Stimulated activated CD8-positive, alpha-beta memory T cell treated with anti-CD3 and anti-CD28 coated beads, Interleukin-7, amount 100 ng/mL, for 1 hour (primary cell): ENCODE measurements at places on chromosomes 1 and 21.

- no peak for DNase-seq
These were observed 41.8 kb downstream of the RUNX1 start for GRCh38 chr21:35007348-35007747.

- no peak for DNase-seq
These were observed 79.2 kb downstream of the OLIG1 start for GRCh38 chr21:33149181-33149580.

GRCh38 chr1:187645651-187646050, 816.9 kb downstream of the PLA2G4A start:
- DNase-seq = no peak

- DNase-seq = no peak
These were observed 13.2 kb downstream of the MYBPH start for GRCh38 chr1:203162403-203162802.

GRCh38 chr1:24289937-24290595, 29.1 kb upstream of the GRHL3 start:
- DNase-seq = no peak

- DNase-seq = no peak
These were observed 8.8 kb downstream of the NCMAP start for GRCh38 chr1:24564695-24565094.

DNA sequence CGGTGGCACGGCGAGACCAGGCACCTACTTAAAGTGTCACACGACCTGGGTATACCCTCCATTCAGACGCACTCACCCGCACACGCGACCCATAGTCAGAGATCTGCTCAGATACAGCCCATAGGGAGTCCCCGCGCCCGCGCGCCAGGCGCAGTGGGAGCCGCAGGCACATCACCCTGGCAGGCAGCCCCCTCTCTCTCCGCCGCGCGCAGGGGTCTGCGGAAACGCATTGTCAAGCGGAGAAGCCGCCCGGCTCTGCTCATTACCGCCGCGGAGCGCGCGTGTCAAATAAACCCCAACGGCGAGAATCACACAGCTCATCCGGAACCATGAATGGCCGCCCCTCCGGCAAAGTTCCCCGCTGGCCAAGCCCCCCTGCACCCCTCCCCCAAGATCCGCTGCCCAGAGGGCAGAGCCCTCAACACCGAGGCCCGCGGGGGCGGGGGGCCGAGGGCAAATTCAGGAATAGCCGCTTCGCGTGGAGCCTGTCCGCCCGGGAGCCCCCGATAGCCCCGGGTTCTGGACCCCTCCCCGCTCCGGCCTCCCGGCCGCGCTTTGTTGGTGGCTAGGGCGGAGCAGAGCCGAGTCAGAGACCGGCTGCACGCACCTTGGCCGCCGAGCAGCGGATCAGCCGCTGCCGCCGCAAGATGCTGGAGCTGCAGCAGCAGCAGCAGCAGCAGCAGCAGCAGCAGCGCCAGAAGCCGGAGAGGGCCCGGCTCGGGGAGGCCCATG, 522 bp downstream of the LRP8 start:
- DNase-seq = no peak

DNA sequence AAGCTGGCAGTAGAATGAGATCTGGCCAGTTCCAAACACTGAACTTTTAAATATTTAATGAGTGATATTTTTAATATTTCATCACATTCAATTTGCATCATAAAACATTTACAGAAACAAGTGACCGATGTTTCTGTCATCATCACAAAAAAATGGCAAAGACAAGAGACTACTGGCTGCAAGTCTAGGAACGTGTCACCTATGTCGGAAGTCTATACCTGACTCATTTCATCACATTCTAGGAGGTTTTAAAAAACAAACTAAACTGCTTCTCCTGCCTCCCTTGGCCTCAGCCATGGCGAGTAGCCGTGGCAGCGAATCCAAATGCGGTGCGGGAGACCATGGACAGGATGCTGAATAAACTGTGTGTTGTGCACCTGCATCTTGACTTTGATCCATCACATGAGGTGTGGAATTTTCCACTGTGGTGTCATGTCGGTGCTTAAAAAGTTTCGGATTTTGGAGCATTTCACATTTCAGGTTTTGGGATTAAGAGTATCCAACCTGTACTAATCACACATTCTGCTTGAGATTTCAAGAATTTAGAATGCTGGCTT, 43.1 kb downstream of the CLSTN1 start:
- DNase-seq = no peak

DNA sequence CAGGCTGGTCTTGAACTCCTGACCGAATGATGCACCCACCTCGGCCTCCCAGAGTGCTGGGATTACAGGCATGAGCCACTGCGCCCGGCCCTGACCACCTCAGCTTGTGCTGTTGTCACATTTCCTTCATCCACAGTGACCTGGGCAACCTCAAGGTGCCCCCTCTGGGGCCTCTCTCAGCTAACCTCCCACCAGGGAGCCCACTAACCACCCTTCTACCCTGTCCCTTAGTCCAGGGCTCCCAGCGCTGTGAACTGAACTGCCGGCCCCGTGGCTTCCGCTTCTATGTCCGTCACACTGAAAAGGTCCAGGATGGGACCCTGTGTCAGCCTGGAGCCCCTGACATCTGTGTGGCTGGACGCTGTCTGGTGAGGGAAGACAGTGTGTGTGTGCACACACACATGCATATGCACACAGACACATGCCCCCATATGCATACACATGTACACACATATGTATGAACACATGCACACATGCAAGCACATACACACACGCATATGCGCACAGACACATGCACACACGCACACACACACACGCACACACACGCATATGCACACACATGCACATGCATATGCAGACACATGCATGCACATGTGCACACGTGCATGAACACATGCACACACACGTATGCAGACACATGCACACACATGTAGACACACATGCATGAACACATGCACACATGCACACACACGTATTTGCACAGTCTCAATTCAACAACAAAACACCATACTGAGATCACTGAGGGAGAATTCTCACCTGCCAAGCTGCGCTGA, 6.2 kb downstream of the ADAMTSL4 start:
- no peak for DNase-seq

GRCh38 chr1:155379180-155379579, 58.5 kb downstream of the RUSC1 start:
- no peak for DNase-seq

- DNase-seq = no peak
These were observed 6.0 kb upstream of the AKNAD1 start for GRCh38 chr1:108862698-108863477.

GRCh38 chr1:246647513-246647912, 76.7 kb upstream of the SCCPDH start:
- no peak for DNase-seq

DNA sequence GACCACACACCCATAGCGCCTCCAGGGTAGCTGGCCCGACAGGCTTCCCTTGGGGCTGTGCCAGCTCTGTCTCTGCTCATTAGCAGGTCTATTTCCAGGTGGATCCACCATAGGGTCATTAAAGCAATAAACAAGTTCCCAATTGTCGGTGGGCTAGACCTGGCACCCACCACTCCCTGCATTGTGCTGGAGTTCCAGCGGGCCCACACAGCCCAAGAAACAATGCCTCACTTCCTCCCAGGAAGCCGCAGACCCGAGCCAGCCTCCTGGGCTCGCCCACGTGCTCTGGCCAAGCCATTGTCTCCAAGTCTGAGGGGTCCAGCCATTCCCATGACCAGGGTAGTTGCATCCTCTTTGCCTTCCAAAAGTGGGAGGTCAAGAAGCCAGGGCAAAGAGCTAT, 27.5 kb upstream of the SOX13 start:
- no peak for DNase-seq

DNA sequence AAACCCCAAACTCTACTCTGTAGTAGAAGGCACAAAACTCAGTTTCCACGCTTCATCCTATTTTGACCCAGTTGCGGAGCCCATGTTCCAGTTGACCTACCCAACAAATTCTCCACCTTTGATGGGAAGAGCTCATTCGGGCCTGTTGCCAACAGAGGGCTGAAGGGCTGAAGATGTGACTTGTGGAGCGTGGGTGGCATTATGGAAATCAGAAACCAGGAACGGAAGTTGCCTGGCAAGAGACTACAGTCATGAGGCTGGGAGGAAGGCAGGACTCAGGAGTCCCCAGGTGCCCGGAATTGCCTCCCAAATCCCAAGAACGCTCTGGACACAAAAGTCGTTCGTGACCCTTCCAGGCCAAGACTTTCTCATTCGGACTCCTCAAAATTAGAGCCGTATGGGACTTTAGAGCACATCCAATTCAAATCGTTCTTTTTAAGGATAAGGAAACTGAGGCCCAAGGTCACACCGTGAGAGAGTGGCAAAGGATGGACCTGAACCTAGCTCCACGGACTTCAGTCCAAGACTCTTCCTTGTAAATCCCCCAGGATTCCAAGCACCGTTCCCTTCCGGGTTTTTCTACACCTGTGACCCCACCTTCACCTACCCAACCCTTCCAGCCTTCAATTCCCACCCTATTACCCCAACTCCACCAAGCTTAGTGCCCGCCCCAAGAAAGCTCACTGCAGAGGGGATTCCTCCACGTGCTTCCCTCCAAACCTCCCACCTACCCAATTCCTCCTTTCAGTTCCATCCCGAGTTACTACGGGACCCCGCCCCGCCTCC, 739 bp downstream of the SMG5 start:
- DNase-seq = no peak

GRCh38 chr1:10189659-10190058, 20.7 kb upstream of the KIF1B start:
- no peak for DNase-seq

- DNase-seq = no peak
These were observed 1423.1 kb downstream of the AMY1C start for GRCh38 chr1:105172788-105173187.

GRCh38 chr1:44380666-44381177, 24.3 kb upstream of the RNF220 start:
- no peak for DNase-seq

GRCh38 chr1:237229333-237229732, 187.3 kb downstream of the RYR2 start:
- DNase-seq = no peak

GRCh38 chr1:1599030-1599934, 653 bp downstream of the FNDC10 start:
- no peak for DNase-seq

DNA sequence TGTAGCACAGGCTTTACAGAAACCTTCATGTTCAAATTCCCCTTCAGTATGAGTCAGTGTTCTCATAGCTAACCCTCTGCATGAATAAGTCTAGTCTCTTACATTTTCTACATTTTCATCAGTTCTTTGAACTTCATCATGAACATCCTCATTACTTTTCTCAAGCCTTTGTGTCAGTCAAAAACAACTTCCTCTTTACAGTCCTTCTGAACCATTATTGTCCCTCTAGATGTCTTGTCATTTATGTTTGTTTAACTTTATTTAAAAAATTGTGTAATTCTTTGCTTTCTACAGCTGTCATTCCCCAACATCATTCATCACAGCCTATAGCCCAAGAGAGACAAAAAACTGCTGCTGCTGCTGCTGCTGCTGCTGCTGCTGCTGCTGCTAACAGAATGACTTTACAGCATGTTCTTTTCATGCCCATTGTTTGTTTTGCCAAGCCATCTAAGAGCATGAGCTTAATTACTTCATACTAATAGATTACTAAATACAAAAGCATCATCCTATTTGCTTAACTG, 133.1 kb downstream of the LRRC40 start:
- DNase-seq = no peak

- no peak for DNase-seq
These were observed 919 bp downstream of the CTSS start for GRCh38 chr1:150764617-150765101.

GRCh38 chr1:1573843-1574720, 581 bp downstream of the SSU72 start:
- DNase-seq = peak; percentile 37

GRCh38 chr1:231011360-231011759, 28.7 kb downstream of the FAM89A start:
- DNase-seq = no peak

GRCh38 chr1:204091787-204092312, 18.9 kb downstream of the SOX13 start:
- no peak for DNase-seq

GRCh38 chr1:56547977-56548376, 31.4 kb downstream of the PLPP3 start:
- no peak for DNase-seq

- DNase-seq = no peak
These were observed 30.9 kb upstream of the ANGPTL7 start for GRCh38 chr1:11158291-11158690.

GRCh38 chr1:214414691-214415090, 133.7 kb downstream of the SMYD2 start:
- DNase-seq = no peak

DNA sequence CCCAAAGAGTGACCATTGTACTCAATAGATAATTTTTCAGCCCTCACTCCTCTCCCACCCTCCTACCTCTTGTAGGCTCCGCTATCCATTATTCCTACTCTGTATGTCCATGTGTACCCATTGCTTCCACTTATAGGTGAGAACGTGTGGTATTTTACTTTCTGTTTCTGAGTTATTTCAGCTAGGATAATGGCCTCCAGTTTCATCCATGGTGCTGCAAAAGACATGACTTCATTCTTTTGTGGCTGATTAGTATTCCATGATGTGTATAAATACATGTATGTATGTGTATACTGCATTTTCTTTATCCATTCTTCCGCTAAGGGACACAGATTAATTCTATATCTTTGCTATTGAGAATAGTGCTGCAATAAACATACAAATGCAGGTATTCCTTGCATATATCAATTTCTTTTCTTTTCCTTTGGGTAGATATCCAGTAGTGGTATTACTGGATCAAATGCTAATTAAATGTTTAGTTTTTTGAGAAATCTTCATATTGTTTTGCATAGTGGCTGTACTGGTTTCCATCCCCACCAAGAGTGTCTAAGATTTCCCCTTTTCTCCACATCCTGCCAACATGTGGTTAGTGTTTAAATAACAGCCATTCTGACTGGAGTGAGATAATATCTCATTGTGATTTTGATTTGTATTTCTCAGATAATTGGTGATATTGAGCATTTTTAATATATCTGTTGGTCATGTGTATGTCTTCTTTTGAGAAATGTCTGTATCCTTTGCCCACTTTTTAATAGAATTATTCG, 4.9 kb downstream of the LY9 start:
- DNase-seq = no peak

GRCh38 chr1:232709386-232709785, 79.5 kb upstream of the SIPA1L2 start:
- DNase-seq = no peak

- no peak for DNase-seq
These were observed 45.3 kb downstream of the HSF2BP start for GRCh38 chr21:43613755-43614638.

GRCh38 chr1:50605186-50605875, 182.1 kb upstream of the DMRTA2 start:
- no peak for DNase-seq

DNA sequence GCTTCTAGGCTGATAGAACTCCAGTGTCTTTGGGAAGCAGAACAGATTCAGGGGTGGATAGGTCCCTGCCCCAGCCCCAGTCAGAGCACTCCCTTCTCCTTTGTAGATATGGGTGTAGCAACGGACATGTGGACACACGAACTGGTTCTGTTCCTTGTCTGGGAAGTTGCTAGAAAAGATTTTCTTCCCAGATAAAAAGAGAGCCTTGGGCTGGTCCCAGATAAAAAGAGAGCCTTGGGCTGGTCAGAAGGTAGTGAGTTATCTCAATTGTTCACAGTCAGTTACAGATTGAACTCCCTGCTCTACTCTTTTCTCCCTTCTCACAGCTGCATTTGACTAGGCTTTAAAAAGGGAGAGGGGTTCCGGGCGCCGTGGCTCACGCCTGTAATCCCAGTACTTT, 7.4 kb upstream of the EFNA1 start:
- DNase-seq = no peak

- no peak for DNase-seq
These were observed 43.2 kb upstream of the LBR start for GRCh38 chr1:225471109-225471452.
